ENCODE measurements at places on chromosomes 4 and X. TPM values are rescaled to one million over a fixed set of nuclear protein-coding genes. Genes with fewer than 3 reads are reported as not detected.

Gene PTPN13
- 25.1 TPM for total RNA-seq

Gene NLRP2B
- total RNA-seq, result not detected

Gene BEND2
- not detected for total RNA-seq

Gene CCDC149
- 4.6 TPM for total RNA-seq

Gene TAF7L
- total RNA-seq, result 0.29 TPM

Measured in myometrial cell (primary cell).